T-helper 2 cell (primary cell): ENCODE measurements at places on chromosomes 11 and 22.

DNA sequence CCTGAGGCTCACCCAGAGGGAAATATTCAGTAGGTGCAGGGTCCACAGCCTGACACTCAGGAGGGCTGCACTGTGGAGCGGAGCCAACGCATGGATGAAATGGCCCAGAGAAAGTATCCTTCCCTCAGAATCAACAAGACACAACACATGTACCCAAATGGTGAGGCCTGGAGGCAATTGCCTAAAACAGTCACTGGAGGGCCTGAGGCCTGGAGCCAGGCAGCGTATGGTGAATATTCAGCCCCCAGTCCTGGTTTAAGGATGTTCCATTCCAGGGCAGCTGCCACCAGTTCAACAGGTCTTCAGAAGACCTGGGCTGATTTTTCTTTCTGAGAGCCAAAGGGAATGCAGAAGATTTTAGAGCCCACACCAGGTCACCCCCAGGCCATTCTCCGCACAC is 264.8 kb downstream of the INSC start:
- DNase-seq = no peak

- DNase-seq = no peak
Observed at GRCh38 chr11:18492888-18493287, 33.9 kb downstream of the TSG101 start.

DNA sequence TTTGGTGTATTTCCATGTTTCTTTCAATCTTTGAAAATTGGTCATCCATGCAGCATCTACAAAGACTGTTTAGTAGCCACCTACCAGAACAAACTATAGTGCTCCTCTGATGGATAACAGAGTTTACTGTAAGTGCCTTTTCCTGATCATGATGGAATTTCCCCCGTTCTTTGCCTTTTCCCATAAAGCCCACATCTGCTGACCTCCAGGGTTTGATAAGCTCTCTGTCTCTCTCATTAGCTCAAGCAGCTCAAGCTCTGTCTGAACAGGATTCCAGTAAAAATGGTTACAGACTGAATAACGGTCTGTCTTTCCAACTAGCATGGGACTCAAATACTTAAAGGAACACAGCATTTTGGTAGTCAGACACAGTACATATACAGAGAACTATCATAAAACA is 308.4 kb upstream of the SORL1-AS1 start:
- no peak for DNase-seq

DNA sequence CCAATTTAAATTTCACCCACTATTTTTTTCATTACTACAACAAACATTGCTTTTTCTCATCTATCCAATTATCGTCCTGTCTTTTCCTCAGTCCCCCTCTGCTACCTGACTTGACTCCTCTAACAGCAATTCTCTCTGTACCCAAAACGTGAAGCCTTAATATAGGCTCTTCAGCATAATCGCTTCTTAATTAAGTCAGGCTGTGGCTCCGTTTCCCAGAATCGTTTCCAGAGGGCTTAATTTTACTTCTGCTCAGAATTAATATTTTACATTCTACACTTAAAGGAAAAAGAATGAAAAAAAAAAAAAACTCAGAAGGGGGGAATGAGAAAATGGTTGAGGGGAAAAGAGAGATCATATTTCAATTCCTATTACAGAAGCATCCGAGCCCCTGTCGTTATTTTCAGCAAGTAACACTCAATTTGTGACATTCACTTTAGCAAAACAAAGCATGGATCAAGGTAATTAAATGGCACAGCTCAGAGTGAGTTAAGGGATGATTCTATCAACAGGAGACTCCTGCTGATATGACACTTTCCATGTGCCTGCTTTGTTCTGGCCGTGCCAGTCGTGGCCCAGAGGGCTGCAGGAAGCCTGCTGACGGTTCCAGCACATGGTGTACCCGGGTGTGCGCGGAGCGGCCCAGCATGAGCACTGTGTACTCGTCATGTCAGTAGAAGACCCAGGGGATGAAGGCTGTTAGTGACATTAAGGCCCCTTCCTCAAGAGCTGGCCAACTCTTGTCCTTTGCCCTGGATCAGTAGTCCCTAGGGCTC is 272.5 kb downstream of the NTM start:
- no peak for DNase-seq
